ENCODE measurements at places on chromosomes 4 and X.

GRCh38 chr4:140738139-140738538 lies 18.0 kb downstream of the TBC1D9 start:
- DNase-seq, result no peak

- DNase-seq, result no peak
Measured at GRCh38 chr4:123526511-123526910, 129.9 kb downstream of the SPRY1 start.

DNA sequence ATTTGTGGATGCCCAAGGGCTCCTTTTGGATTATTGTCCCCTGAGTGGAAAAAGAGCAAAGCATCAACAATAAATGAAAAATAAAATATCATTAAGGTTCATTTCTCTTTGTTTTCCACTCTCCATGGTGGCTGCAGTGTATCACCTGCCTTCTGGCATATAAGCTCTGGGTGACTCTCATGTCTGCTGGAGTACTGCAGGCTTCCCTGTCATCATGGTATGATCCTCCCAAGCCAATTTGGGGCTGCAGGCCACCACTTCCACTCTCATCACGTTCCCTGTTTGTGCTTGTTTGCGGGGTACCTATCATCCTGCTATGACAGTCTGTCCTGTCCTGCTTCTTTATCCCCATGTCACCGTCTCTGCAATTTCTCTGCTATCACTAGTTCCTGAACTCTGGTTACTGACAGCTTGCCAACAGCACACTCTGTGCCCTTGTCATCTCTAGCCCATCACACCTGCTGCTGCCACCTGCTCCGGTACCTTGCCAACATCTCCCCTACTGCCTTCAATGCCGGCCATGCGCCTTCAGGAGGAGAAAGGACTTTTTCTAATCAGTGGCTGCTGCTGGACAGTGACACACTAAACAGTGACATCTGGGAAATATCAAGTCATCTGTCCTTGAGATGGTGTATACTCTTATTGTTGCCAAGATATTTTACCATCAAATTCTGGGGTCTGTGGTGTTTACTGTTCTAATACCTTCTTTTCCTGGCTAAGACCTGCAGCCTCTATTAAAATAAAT lies 23.0 kb upstream of the FGF5 start:
- DNase-seq, result no peak

DNA sequence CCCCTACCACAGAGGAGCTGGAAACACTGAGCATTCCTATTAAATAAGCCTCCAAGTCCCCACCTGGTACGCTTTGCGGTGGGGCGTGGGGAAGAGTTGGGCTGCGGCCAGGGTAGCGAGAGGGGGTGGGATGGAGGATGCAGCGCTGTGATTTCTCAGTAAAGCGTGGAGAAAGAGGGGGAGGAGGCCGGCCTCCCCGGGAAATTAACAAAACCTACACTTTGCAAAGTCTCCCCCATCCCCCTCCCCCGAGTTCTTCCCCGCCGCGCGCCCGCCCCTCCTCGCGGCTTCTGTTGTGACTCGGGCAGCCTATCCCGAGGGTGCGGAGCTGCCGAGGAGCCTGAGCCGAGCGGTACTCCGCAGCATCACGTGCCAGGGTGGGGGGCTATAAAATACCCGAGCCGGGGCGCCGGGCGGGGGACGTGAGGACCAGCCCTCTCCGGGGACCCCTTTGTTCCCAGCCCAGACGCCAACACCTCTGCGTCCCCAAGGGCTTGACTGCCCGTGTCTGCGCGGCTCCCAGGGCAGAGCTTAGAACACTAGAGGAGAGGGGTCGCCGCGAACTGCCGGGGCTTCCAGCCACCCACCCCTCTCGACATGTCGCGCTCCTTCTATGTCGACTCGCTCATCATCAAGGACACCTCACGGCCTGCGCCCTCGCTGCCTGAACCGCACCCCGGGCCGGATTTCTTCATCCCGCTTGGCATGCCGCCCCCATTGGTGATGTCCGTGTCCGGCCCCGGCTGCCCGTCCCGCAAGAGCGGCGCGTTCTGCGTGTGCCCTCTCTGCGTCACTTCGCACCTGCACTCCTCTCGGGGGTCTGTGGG lies at the start of gene GSX2:
GSX2 (plus strand) TSS at position 416 of the 827 bp plus-strand sequence; CDS start at position 598, 182 bp downstream.
- DNase-seq, result no peak

DNA sequence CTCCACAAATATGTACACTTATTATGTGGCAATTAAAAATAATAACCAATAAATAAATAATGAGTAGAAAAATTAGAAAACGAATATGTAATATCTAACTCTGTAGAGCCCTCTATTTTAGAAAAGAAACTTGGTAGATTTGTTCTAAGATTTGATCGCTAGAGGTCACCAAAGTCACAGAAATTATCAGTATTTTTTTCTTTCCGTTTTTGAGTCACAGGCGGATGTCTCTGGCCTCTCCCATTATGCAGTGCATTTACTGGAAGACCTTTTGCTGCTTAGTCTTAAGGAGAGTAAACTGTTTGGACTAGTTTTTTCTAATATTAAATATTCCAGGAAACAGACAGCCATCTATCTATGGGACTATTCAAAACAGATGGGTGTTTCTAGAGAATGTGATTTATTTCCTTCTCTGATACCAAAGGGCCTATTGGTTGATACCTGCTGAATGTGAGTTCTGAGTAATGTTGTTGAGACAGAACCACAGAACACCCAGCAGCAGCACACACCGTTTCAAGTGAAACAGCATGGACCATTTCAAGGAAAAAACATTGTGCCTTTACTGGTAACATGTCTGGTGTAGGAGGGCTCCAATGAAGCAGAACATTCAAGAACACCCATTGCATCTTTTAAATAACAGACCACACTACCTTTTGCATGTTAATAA lies 34.0 kb upstream of the GYPA start:
- DNase-seq, result no peak

- no peak for DNase-seq
Measured at GRCh38 chr4:2767046-2767704, 11.0 kb upstream of the TNIP2 start.

GRCh38 chr4:172857026-172857425 lies 311.6 kb upstream of the GALNT7 start:
- DNase-seq, result no peak

- no peak for DNase-seq
Measured at GRCh38 chr4:145446184-145446583, 35.5 kb upstream of the SMAD1 start.

- DNase-seq, result no peak
Measured at GRCh38 chr4:184575306-184575705, 73.9 kb downstream of the CASP3 start.

DNA sequence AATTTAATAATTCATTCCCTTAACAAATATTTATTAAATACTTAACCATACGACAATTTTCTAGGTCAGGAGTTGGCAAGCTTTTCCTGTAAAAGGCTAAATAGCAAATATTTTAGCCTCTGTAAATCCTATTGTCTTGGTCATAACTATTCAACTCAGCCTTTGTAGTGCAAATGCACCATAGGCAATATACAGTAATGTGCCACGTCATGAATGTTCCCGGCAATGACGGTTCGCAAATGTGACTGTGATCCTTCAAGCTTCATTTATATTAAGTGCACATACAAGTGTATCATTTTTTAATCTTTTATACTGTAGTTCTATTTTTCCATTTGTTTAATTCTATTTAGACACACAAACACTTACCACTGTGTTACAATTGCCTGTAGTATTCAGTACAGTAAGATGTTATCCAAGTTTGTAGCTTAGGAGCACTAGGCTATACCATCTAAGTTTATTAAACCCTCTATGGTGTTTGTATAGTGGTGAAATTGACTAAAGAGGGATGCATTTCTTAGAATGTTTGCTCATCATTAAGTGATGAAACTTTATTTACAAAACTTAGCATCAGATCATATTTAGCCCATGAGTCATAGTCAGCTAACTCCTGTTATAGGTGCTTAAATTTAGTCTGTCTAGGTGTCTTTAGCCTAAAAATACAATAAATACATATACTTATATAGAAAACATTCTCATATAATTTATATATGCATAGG lies 553.6 kb downstream of the STPG2 start:
- DNase-seq, result no peak

- DNase-seq, result no peak
Measured at GRCh38 chr4:2949782-2950125, 13.5 kb downstream of the NOP14 start.

GRCh38 chr4:2333356-2333841 lies 71.5 kb upstream of the MXD4 start:
- no peak for DNase-seq

- DNase-seq, result no peak
Measured at GRCh38 chr4:1075809-1076699, 37.3 kb downstream of the RNF212 start.

- no peak for DNase-seq
Measured at GRCh38 chr4:135365065-135365464, 1163.5 kb upstream of the PABPC4L start.

- DNase-seq, result no peak
Measured at GRCh38 chrX:55290963-55291362, 26.2 kb upstream of the PAGE3 start.

GRCh38 chrX:27307546-27307945 lies 155.6 kb downstream of the PPP4R3C start:
- no peak for DNase-seq

DNA sequence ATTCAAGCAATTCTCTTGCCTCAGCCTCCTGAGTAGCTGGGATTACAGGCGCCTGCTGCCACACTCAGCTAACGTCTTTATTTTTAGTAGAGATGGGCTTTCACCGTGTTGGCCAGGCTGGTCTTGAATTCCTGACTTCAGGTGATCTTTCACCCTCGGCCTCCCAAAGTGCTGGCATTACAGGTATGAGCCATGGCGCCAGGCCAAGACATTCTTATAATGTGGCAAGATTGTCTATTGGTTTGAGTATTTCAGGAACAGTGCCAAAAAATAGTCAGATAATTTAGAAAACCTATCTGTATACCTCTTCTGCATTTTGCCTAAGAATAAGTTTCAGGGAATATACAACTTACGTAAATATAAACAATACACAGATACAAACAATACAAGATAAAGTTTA lies 136.8 kb downstream of the TMA16 start:
- no peak for DNase-seq

GRCh38 chr4:45385306-45385705 lies 659.0 kb upstream of the GNPDA2 start:
- DNase-seq, result no peak

DNA sequence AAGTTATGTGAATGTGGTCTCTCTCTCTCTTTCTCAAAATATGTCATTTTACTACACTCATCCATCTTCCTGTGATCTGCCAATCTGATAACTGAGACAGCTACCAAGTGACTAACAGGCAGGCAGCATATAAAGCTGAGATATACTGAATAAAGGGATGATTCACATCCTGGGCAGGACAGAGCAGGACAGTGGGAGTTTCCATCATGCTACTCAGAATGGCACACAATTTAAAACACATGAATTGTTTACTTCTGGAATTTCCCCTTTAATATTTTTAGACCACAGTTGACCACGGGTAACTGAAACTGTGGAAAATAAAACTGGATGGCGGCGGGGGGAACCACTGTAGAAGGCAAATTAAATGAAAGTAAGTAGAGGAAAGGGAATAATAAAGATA lies 58.6 kb upstream of the DCTD start:
- no peak for DNase-seq

- no peak for DNase-seq
Measured at GRCh38 chrX:153646620-153647373, at the start of gene DUSP9. DUSP9 (plus strand) TSS chrX:153647203; CDS start chrX:153647954, 751 bp downstream.

DNA sequence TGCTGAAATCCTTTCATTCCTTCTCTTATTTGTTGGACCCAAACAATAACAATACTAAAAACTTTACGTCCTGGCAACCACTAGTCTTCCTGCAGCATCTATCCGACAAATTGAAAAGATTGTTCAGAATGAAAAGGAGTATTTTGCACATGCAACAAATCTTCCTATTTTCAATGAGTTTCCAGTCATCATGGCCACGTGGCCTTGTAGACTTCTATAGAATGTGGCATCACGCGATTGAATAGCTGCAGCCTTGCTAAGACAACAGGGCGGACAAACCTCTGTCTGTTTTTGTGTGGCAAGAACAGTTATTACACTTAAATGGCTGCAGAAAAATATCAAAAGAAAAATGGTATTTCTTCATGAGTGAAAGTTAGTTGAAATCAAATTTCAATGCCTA lies 297.9 kb upstream of the LCORL start:
- DNase-seq, result no peak

DNA sequence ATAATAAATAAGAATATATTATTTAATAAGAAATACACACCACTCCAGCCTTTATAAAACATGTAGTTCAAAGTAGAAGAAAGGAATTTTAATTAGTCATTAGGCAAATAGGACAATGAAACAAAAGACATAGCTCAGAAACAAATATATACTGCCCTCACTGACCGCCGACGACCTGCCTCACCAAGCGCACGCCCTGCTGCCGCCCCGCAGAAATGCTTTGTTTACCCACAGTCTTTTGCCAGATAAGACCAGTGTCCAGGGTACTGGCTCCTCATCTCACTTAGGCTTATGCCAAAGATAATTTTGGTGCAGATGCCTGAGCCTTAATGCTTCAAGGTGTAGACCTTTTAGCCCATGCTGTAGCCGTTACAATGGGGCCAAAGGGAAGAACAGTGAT lies 199.5 kb downstream of the HHIP start:
- DNase-seq, result no peak

GRCh38 chr4:16192631-16193518 lies 33.4 kb downstream of the TAPT1 start:
- no peak for DNase-seq

- DNase-seq, result no peak
Measured at GRCh38 chr4:95363559-95363925, 185.2 kb downstream of the UNC5C start.

DNA sequence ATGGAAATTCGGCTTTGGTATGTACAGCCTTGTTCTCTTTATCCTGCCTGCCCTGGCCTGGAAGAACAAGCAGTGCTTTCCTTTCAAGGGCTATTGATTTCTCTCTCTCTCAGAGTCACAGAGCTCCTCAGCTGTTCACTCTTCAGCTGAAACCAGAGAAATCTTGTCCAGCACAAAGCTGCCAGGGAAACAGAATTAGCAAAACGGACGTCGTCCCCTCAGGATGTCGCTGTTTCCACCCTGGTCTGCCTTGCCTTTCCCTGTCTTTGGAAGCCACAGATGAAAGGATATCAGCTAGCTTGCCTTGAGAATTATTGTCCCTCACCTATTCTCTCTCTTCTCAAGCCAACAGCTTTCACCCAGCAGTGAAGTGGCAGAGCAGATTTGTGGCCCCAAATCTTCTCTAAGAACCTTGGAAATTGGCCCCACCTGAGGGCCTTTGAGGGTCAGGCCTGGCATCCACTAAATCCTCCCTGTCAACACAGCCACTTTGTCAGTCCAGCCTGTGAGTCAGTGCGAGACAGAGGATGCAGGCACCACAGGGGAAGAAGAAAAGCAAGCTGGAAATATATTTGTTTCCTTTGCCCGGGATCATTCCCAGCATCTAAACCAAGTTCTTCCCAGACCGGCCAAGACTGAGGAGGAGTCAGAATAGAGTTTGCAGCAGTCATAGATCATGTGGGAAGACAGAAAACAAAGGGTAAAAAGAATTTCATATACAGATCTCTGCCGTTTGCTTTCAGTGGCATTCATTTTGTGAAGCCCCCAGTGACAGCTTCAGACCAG lies 63.8 kb upstream of the MTM1 start:
- DNase-seq, result no peak

- no peak for DNase-seq
Measured at GRCh38 chr4:108830509-108831244, 67.8 kb upstream of the ETNPPL start.

- DNase-seq, result no peak
Measured at GRCh38 chr4:7006411-7006810, 36.8 kb upstream of the TADA2B start.

- no peak for DNase-seq
Measured at GRCh38 chrX:118525174-118525730, 29.6 kb downstream of the DOCK11 start.
